ENCODE measurements at places on chromosomes 7 and 10. TPM values are rescaled to one million over a fixed set of nuclear protein-coding genes. Genes with fewer than 3 reads are reported as not detected.

The PVRIG gene
- not detected for total RNA-seq

- DNase-seq = peak; percentile 98
Measured at GRCh38 chr7:149125863-149126661, at the start of gene ZNF425. Gene ZNF425, minus strand, starts transcription at chr7:149126324. Its CDS starts 111 bp downstream, at chr7:149126213.

- no peak for DNase-seq
Measured at GRCh38 chr7:132687981-132688383, 111.7 kb upstream of the PLXNA4 start.

- no peak for DNase-seq
Measured at GRCh38 chr7:50371551-50372021, 67.1 kb downstream of the IKZF1 start.

The C10orf67 gene
- total RNA-seq = not detected

- DNase-seq = no peak
Measured at GRCh38 chr7:95198863-95199262, 125.5 kb downstream of the PON1 start.

DNA sequence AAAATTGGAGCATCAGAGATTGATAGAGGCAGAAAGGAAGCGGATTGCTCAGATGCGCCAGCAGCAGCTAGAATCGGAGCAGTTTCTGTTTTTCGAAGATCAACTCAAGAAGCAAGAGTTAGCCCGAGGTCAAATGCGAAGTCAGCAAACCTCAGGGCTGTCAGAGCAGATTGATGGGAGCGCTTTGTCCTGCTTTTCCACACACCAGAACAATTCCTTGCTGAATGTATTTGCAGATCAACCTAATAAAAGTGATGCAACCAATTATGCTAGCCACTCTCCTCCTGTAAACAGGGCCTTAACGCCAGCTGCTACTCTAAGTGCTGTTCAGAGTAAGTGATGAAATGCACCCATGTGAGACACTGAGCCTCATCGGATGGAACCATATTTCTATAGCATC is 33.1 kb downstream of the STAMBPL1 start:
- no peak for DNase-seq

The C10orf62 gene
- 0.36 TPM for total RNA-seq

DNA sequence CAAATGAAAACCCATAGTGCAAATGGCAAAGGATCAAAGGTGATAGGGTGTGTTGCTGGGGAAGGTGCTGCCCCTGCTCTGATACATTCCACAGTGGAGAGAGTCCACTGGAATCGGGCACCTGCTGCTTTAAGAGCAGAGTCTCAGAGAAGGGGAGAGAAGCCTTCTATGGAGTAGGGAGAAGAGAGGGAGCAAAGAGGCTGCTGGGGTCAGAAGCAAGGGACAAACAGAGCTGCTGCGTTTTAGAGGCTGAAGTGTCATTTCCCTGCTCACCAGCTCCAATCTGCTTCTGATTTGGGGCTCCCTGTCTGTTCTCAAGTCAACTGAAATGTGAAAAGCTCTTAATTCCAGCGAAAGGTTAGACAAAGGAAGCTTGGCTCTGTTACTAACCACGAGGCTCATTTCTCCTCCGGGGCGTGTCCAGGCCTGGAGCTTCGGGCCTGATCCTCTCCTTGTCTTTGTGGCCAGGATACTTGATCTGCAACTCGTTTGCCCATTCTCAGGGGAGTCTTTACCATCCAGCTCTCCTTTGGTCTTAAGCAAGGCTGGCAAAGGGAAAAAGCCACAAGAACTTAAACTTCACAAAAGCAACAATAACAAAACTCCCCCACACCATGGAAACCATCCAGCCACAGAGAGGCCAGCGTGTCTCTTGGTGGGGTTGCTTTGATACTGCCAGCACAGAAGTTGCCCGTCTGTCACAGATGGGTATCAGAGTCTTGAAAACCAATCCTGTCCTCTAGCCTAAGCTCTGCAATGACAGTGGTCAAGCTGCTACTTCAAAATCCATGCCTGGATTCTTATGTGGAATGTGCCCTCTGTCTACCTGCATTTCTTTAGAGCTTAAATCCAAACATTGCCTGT is 692.6 kb downstream of the SUGCT start:
- no peak for DNase-seq

GRCh38 chr10:129741978-129742741 is 221.9 kb downstream of the EBF3 start:
- no peak for DNase-seq

DNA sequence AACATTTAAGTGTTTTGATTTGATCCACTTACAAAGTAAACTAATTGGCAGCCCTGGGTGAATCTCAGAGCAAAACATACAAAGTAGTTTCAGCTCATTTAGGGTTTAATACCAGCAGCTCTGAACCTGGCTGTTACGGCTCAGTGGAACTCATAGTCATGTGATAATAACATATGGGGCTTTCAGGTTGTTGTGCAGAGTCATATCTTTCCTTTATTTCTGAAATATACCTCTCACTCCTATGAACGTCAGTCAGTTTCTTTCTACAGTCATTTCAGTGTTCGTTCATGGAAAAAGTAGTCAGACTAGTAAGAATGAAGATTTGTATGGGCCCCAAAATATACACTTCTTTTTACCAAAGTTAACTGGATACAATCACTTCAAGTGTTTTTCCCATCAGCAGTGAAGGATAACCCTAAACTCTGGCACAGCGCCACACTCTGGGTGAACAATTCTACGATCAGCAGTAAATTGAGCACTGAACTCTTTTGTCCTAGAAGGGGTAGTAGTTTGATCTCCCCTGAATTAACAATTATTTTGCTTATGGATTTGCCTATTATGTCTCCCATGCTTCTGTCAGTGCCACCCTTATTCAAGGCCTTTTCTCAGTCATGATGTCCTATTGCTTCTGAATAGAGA is 218.6 kb downstream of the THSD7A start:
- DNase-seq = no peak

The CDHR1 gene
- under 0.01 TPM for total RNA-seq

The PON1 gene
- not detected for total RNA-seq

The PCLO gene
- under 0.01 TPM for total RNA-seq

DNA sequence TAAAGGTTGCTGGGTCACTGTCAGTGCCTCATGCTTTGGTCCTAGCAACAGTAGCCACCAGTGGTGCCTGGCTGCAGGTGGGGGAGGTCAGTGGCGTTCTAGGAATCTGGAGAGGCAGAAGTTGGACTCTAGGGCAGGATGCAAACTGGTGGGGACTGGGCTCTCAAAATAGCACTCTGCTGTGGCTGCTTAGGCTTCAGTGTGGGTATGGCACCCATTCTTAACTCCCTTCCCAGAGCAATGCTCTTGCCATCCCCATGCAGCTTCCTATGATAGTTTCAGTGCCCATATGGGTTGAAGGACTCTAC is 330.8 kb downstream of the PCDH15 start:
- no peak for DNase-seq

GRCh38 chr7:159070431-159071148 is 74.1 kb downstream of the VIPR2 start:
- no peak for DNase-seq

GRCh38 chr10:4067931-4068561 is 283.0 kb upstream of the KLF6 start:
- DNase-seq = peak; percentile 52

- no peak for DNase-seq
Measured at GRCh38 chr10:128687408-128687807, 561.2 kb upstream of the MKI67 start.

DNA sequence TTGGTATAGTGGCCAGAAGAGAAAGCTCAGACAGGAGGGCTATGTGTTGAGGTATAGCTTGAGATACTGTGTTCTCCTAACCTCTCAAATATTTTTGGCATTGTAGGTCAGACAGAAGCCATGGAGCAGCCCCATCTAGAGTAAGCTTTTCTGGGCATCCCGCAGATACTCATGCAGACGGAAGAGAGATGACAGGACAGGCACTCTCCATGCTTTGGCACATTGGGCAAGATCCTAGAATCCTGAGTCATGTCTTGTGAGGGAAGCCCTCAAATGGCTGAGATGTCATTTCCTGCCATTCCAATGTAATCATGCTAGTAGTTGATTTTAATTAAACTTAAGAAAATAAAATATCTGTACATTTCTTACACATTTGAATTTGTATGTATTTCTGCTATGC is 16.8 kb upstream of the KIF20B start:
- peak; percentile 32 for DNase-seq

The CTAGE8 gene
- 2.4 TPM for total RNA-seq

DNA sequence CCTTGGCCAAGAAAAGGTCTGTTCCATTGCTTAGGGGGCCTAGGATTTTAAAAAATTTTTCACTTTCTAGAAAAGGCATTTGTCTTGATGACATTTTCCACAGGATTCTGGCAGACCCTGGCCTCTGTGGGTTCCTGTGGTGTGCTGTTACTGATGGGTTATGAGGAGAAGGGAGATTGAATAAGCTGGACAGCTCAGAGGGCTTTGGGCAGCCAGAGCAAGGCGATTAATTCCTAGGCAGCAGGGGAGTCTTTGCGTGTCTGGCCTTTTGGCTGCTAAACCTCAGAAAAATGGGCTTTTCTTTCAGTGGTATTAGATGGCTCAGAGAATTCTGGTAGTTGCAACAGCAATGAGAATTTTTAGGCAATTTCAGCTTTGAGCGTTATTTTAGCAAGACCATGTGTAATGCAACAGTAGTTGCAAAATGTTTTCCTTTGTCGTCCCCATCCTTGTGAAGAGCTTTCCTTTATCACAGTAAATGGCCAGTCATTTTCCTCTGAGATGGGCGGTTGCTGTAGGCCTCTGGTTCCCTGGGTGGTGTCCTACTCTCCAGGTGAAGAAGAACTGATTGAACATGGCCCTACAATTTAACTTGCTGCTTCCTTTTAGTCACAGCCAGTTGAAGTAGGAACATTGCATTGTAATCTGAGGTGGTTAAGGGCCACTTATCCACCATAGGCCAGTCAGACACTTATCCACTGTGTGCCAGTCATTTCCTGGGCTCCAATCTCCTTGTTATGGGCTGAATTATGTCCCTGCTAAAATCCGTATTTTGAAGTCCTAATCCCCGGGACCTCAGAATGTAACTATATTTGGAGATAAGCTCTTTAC is 43.2 kb downstream of the SH2D4B start:
- DNase-seq = no peak

GRCh38 chr10:69874449-69874848 is 72.7 kb downstream of the COL13A1 start:
- DNase-seq = peak; percentile 95

The STK31 gene
- under 0.01 TPM for total RNA-seq

- DNase-seq = no peak
Measured at GRCh38 chr7:134827889-134828288, 48.5 kb downstream of the CALD1 start.

The HNRNPF gene
- 221 TPM for total RNA-seq

DNA sequence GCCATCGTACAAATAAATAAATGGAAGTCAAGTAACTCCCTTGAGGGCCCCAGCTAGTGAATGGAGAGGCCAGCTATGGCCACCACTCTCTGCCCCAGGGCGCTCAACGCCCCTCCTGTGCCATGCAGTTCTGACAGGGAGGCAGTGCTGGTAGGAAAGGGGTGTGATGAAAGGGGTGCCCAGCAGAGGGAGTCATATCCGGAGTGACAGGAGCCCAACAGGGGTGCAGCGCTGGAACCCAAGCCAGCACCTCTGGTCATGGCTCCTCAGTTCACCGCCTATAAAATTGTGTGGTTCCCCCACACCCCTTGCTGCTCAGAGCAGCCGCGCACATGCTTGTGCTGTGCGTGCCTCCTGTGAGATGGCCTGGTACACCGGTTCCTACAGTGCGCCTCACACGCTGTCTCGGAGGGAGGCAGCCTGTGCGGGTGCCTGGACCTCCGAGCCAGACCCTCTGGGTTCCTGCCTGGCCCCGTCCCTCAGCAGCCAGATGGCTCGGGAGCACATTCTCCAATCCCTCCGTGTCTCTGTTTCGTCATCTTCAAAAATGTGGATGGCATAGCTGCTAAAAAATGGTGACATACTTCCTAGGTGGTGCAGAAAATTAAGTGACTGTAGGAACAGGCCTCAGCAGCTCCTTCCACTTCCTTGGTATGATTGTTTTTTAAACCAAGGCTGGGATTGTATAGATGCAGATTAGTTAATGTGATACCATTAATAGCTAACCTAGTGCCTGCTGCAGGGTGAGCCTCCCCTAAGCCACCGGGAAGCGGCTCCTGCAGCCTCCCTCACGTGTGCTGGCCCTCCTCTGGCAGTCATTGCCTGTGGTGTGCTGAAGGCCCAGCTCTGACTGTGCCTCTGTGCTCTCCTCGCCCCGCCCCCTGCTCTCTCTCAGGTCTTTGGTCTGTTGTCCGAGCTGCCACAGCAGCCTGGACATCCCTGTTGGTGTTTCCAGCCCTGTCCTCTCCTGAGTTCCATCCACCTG is 125.8 kb downstream of the EGFR start:
- no peak for DNase-seq

DNA sequence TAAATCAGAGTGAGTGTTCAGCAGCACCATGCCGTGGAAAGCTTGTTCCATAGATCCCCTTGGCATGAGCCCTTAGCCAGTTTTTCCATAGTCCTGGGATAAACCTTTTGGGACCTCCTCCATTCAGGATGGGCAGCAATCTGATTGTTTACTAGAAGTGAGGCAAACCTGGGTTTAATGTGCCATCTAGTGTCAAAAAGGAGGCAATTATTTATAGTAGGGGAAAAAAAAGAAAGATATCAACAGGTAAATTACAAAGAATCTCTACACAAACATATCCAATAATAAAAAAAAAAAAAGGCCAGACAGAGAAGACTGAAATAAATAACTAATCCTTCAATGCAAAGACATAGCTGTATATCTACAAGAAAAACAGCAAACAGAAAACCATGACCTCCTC is 229.0 kb upstream of the STK17A start:
- no peak for DNase-seq

The NUTM2E gene
- total RNA-seq = not detected

GRCh38 chr10:127278001-127278400 is 81.6 kb upstream of the INSYN2A start:
- DNase-seq = no peak

The GPC2 gene
- 1.4 TPM for total RNA-seq

- no peak for DNase-seq
Measured at GRCh38 chr10:30231071-30231652, 117.9 kb downstream of the MTPAP start.

The CCDC3 gene
- 0.29 TPM for total RNA-seq

The PSD gene
- total RNA-seq = 0.72 TPM

GRCh38 chr10:46290101-46290886 is 3.5 kb downstream of the ANTXRL start:
- DNase-seq = no peak

DNA sequence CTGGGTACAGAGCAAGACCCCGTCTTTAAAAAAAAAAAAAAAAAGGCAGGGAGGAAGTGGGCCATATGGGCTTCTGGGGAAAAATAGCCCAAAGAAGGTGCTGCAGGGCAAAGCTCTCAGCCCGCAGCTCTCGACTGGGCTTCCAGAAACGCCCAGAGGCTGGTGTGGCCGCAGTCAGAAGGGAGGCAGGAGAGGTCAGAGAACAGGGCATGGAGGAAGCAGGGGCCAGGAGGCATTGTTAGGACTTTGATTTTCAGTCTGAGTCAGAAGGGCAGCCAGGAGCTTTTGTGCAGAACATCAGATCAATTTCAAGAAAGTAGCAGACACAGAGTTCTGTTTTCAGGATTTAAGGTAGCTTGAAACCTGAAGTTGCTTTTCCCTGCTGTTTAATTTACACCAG is 35.3 kb upstream of the CYTH3 start:
- no peak for DNase-seq

Data from osteoblast (primary cell).